ENCODE measurements at places on chromosomes 3 and 15. TPM values are rescaled to one million over a fixed set of nuclear protein-coding genes. Genes with fewer than 3 reads are reported as not detected.

DNA sequence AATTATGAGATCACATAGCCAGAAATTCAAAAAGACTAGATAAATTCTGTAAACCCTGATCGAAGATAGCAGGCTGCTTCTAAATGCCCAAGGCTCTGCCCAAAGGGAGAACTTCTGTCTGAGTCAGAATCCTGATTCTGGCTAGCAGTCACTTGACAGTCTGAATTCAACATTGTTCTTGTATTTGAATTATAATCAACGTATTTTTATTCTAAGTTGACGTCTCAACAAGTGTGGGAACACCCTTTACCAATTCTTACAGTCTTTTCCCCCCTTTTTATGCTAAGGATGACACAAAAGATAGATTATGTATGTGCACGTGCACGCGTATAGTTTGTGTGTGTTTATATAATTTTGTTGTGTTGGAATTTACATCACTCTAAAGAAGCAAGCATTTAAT lies 552.8 kb downstream of the NAALADL2 start:
- no peaks in the 10 kb centered on the region for H3K27me3 ChIP-seq
- no peak overlapping the region for H3K27ac ChIP-seq
- H3K4me3 ChIP-seq: no peak overlapping the region
- no peaks in the 10 kb centered on the region for H3K36me3 ChIP-seq
- H3K4me1 ChIP-seq: no peaks in the 10 kb centered on the region

GRCh38 chr3:183340222-183340621 lies 87.2 kb downstream of the B3GNT5 start:
- H3K27ac ChIP-seq: no peak overlapping the region
- H3K36me3 ChIP-seq: no peaks in the 10 kb centered on the region
- H3K4me3 ChIP-seq: no peak overlapping the region
- H3K4me1 ChIP-seq: no peaks in the 10 kb centered on the region

Gene U2SURP
- total RNA-seq: 59.4 TPM

DNA sequence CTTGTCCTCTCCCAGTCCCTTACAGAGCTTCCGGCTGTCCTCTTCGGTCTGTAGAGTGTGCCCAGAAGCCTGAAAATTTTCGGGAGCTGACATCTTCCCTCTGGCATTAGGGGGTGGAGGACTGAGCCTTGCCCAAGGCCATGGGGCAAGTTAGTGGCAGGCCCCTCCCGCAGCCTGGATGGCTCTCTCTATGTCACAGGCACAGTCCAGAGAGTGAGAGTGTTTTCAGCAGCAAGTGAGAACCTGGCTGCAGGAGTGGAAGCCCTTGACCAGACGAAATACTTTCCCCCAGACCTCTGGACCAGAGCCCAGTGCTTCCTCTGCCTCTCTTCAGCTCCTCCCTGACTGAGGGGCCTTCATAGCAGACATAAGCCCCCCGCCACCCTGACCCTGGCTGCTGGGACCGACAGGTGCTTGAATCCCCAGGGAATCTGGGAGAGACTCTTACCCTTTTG lies 50.5 kb upstream of the SEC22A start:
- H3K27ac ChIP-seq: no peak overlapping the region
- H3K27me3 ChIP-seq: no peaks in the 10 kb centered on the region

GRCh38 chr3:12885583-12885930 lies 44.2 kb upstream of the RPL32 start:
- no peak for DNase-seq
- H3K36me3 ChIP-seq: no peaks in the 10 kb centered on the region
- H3K27me3 ChIP-seq: no peaks in the 10 kb centered on the region
- no peaks in the 10 kb centered on the region for H3K4me1 ChIP-seq
- H3K27ac ChIP-seq: no peak overlapping the region
